ENCODE measurements at places on chromosomes 7 and 10.
A peak's percentile ranks its signal among the peaks of the same experiment; 100 is the strongest.

GRCh38 chr7:116307253-116307652 lies 96.9 kb downstream of the TES start:
- DNase-seq, result no peak

- no peak for DNase-seq
Observed at GRCh38 chr7:112421666-112422486, 28.4 kb upstream of the IFRD1 start.

- DNase-seq, result no peak
Observed at GRCh38 chr10:70990681-70991080, 102.3 kb upstream of the PCBD1 start.

GRCh38 chr7:80581486-80582260 lies 56.8 kb upstream of the CD36 start:
- no peak for DNase-seq

GRCh38 chr10:32950591-32951108 lies 7.4 kb downstream of the ITGB1 start:
- no peak for DNase-seq

DNA sequence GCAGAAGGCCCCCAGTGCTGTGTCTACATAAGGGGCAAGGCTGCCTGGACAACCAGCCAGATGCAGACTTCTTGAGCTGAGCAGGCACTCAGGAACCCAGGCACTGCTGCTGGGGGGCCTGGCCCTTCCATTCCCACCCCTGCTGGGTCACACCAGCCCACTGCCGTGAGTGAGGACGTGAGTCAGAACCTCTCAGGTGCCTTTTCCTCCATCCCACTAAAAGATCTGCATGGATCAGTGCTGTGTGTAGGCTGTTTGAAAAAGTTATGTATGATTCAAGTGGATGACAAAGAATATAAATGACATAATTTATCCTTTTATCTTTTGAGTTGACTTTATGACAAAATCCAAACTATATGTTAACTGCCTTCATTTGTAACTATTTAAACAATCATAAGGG lies 499.3 kb downstream of the INHBA start:
- DNase-seq, result no peak

DNA sequence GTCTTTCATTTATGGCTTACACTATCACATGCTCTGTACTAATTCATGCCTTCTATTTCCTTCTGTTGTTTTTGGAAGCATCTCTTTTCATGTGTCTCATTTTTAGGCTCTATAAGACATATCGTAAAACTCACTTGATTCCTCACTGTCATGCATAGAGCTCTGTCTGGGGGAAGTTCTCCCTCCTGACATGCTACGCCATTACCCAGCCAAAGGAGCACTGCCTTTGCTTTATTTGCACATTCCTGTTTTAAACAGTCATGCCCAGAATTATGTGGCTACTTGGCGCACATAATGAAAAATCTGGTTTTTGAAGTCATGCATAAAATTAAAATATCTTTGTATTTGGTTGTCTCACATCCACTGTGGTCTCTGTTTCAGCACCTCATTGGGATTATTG lies 17.6 kb upstream of the AKR1C3 start:
- no peak for DNase-seq

GRCh38 chr10:97701438-97702069 lies 12.0 kb upstream of the MARVELD1 start:
- DNase-seq, result no peak

DNA sequence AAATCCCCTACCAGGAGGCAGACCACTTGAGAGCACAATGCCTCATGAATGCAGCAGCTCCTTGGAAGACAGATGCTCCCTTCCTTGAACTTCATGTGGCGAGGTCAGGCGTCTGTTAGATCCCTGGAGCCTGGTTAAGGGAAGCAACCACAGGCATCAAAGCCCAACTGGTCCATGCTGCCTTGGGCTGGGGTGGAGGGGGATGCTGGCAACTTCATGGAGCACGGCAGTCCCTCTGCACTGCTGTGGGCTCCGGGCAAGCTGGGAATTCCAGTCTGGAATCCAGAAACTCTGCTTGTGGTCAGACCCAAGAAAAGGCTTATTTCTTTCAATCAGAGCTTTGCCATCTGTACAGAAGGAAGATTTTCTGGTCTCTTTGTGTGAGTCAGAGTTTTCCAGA lies 130.4 kb downstream of the PFKFB3 start:
- no peak for DNase-seq

- no peak for DNase-seq
Observed at GRCh38 chr10:101745074-101745696, 30.7 kb downstream of the FGF8 start.

GRCh38 chr7:43302211-43302711 lies 189.8 kb downstream of the HECW1 start:
- DNase-seq, result peak; percentile 41

- DNase-seq, result no peak
Observed at GRCh38 chr10:121325490-121326231, 272.6 kb downstream of the FGFR2 start.

DNA sequence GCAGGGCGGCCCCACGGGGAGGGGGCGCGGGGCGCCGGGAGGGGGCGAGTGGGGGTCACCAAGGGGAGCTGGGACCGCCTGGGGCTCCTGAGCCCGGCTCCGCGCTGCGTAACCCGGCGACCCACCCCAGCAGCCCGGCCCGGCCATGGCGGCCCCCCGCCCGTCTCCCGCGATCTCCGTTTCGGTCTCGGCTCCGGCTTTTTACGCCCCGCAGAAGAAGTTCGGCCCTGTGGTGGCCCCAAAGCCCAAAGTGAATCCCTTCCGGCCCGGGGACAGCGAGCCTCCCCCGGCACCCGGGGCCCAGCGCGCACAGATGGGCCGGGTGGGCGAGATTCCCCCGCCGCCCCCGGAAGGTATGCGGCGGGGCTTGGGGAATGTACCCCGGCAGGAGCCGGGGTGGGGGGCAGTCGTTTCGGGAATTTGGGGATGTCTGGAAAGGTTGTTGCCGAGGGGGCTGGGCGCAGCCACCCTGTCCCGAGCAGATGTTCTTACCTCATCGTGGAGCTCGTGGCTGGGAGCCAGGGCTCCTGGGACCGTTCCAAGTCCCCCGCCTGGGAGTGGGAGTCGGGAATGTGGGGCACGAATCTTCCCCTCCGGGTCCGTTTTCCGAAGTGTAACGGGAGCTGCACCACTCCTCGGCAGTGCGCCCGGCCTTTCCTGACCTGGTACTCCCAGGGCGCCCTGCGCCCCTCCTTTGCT lies 431 bp downstream of the ZYX start:
- DNase-seq, result no peak

DNA sequence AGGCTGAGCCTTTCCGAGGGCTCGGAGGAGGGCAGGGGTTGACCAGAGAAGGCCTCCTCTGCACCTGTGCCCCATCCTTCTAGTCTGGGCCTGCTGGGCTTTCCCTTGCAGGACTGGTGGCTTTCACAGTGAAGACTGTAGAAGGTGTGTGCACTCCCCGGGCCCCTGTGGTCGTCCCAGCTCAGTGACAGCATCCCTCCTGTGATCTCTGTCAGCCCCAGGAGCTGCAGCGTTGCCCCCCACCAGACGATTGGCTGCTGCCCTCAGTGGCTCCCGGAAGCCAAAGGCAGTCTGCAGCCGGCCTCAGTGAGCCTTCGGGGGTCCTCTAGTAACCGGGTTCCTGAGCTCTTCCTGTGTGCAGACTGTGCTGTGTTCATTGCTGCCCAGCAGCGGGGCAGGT lies 69.4 kb upstream of the EN2 start:
- no peak for DNase-seq

GRCh38 chr7:3037259-3037658 lies 6.4 kb downstream of the CARD11 start:
- no peak for DNase-seq

GRCh38 chr10:76675951-76676587 lies 961.5 kb downstream of the KCNMA1 start:
- DNase-seq, result no peak

DNA sequence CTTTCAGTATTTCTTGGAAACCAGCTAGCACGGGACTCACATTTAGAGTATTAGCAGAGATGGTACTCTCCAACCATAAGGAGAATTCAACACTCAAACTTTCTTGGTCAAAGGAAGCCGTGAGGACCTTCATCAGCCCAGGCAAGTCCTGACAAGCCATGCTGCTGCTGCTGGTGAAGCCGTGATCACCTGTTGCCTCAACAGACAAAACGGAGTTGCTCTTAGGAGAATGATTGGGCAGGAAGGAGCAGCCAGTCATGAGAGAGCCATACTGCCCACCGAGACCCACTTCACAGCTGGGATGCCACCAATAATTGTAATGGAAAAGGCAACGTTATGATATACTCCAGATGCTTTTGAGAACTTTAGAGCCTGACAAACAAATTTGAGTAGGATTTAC lies 60.8 kb upstream of the PLPP4 start:
- DNase-seq, result no peak

GRCh38 chr10:6221971-6222751 lies 19.4 kb downstream of the PFKFB3 start:
- DNase-seq, result no peak

- no peak for DNase-seq
Observed at GRCh38 chr10:60555700-60556099, 166.0 kb upstream of the ANK3 start.

- no peak for DNase-seq
Observed at GRCh38 chr7:30301751-30302150, 17.4 kb downstream of the ZNRF2 start.

DNA sequence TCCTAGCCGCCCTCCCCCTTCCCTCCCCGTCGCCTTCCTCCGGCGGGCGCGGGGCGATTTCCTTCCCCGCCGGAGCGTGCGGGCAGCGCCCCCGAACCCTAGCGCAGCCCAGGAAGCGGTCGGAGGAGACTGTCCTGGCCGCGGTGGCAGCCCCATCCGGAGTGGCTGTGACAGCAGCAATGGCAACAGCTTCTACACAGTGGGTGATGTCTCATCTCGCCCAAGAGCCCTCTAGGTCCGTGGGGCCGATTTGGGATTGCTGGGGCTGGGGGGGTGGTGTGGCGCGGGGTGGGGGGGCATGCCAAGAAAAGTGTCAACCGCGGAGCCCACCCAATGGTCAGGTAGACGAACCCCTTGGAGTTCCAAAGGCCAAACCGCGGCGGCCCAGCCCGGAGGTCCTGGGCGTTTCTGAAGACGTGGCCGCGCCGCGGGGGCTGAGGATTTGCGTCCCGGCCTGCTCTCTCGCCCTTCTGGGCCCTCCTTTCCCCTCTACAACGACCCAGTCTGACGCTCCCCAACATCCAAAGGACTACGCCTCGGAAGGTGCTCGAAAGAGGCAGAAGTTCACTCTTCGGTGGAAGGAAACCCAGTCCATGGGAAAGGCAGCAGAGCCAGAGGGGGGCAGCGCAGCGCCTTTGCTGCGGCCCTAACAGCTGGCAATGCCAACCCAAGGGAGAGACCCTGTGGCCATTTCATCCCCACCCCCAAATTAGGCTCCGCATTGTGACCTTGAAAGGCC lies 603 bp upstream of the TWIST1 start:
- no peak for DNase-seq

DNA sequence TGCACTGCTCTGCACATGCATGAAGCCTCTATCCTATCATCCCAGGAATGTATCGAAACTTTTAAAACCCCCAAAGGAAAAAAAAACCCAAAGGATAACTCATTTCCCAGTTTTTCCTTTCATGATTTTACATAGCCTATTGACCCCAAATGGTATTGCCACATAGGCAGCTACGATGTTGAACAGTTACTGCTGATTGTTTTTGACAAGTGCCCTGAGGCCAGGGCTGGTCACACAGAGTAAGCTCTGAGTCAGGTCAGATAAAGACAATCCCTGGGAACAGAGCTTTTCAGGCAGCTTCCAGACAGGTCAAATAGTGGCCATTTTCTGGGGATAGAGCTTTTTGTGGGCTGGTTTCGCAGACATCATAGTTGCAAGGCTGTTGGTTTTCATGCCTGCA lies 52.1 kb downstream of the MYL10 start:
- DNase-seq, result no peak

GRCh38 chr10:117621196-117621595 lies 78.7 kb downstream of the EMX2 start:
- DNase-seq, result no peak

- DNase-seq, result no peak
Observed at GRCh38 chr7:24732646-24733413, 24.4 kb downstream of the GSDME start.

DNA sequence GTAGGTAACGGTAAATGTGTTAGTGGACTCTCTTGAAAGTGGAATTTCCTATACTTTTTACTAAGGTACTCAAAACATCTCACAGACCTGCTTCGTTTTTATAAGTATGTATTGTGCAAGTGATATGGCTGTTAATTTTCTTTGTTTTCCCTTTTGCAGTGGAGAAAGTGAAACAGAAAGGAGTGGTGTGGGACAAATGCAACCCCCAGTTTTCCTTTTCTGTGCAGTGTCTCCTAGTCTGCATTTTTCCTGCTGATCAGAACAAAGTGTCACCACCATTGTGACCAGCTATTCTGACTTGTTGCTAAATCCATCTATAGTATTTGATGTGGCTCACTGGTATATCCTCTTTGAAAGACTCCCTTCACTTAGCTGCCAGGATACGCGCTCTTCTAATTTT lies 410.0 kb downstream of the EXOC4 start:
- no peak for DNase-seq

DNA sequence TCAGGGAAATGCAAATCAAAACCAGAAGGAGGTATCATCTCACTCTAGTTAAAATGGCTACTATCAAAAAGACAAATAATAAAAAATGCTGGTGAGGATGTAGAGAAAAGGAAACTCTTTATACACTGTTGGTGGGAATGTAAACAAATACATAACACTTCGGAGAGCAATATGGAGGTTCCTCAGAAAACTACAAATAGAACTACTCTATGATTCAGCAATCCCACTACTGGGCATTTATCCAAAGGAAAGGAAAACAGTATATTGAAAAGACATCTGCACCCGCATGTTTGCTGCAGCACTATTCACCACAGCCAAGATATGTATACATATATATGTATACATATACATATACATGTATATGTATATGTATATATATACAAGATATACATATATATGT lies 94.2 kb downstream of the C10orf90 start:
- DNase-seq, result no peak

- no peak for DNase-seq
Observed at GRCh38 chr7:11346302-11346701, 372.6 kb downstream of the PHF14 start.

DNA sequence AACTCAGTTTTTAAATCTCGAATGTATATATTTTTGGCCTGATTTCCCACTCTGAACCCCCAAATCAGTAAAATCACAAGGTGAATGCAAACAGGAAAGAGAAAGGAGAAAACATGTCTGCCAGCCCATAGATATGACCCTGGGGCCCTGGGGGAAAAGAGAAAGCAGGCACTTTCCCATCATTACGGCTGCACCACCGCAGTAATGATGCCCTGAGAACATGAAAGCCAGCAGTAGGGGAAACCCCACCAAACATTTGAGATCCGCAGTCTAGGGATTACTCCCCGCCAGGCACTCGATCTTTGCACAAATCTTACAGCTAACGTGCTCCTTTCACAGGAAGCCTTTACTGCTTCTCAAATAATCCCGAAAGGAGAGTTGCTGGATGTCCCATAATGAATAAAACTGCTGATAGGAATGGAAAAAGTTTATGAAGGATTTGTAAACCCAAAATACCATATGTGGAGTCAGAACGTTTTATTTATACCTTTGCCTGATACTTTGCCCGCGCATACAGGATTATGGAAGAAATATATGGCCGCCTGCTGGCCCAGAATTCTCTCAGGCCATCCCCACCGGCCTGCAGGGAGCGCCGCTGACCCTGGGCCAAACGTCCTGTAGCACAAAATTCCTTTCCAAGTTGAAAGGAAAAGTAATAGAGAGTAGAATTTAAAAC lies 180.0 kb upstream of the INHBA start:
- DNase-seq, result no peak

GRCh38 chr10:118304521-118304920 lies 37.6 kb downstream of the FAM204A start:
- no peak for DNase-seq

All from renal cortex interstitium (tissue), 15 donors.